Activated CD8-positive, alpha-beta memory T cell treated with anti-CD3 and anti-CD28 coated beads, Interleukin-2, amount 50 U/mL, for 4 hours (primary cell): ENCODE measurements at places on chromosomes 13 and 19.

DNA sequence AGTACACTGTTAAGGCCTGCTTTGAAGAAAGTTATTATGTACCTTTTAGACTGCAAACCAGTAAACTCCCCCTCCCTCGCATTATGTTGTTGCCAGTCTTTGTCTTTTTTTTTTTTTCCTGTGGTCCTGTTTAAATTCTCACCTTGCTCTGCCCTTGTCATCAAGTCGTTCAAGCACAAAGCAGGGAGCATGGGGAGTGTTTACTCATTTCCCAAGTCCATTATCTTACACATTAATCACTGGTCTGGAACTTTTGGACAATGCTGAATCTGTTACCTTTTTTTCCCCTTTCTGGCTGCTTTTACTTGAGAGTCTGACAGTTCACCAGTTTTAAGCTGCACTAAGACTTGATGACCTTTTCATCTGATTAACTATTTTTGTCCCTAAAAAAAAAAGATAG is 108.2 kb downstream of the DACH1 start:
- DNase-seq, result no peak

GRCh38 chr13:52599037-52599847 is 43.0 kb upstream of the HNRNPA1L2 start:
- no peak for DNase-seq

GRCh38 chr13:73292127-73292526 is 233.3 kb downstream of the KLF5 start:
- DNase-seq, result no peak

- no peak for DNase-seq
These were observed 9.2 kb downstream of the CCDC8 start for GRCh38 chr19:46404055-46404752.

- DNase-seq, result no peak
These were observed 476.2 kb downstream of the KLF12 start for GRCh38 chr13:73657821-73658540.

DNA sequence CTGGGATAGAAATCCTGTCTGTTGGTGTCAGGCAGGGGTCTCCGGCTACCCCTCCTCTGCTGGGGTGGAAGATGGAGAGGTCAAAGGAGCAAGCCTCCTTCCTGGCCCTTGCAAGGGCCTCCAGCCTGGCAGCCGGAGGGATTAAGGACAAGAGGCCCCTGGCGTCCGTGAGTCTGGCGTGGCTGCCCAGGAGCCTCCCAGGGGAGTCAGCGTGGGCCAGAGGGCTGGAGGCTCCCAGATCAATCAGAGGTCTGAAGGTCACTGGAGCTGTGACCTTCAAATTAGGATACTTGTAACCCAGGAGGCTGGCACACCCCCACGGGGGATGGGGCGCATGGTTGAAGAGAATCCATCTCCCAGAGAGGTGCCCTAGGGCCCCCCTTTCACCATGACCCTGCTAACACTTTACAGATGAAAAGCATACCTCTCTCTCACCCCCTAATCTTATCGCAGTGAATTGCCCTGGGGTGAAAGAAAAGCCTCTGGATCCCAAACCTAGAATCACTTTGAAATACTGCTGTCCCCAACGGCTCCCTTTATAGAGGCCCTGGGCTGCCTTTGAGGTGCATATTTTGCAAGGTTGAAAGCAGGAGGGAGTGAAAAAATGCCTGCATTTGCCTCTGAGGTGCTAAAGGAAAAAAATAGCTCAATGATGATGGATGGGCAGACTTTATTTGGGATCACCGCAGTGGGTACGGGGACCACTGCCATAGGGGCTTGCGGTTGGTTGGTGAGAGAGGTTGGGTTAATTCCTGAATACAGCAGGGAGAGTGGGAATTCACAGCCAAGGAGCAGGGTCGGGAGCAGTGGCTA is 44.9 kb upstream of the PEG3 start:
- DNase-seq, result no peak

DNA sequence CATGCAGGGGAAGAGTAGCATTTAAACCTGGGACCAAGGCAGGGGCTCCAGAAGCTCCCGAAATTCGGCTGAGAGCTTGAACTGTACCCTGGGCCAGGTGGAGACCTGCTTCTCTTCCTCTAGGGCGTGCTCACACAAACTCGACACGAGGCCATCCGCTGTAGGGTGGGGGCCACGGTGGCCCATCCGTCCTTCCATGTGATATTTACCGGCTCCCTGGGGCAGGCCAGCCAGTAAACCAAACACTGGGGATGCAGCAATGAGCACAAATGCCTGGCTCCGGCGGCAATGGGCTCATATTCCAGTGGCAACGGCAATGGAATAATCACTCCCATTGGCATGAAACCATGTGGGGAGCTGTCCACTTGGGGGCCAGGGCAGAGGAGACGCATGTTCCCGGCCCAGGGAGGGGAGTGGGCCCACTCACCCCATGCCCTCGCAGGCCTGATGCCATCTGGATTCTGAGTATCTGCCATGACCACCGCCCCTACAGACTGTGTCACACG is 10.8 kb downstream of the SH3GL1 start:
- DNase-seq, result no peak

- no peak for DNase-seq
These were observed 437 bp downstream of the HIPK4 start for GRCh38 chr19:40389404-40390083.

DNA sequence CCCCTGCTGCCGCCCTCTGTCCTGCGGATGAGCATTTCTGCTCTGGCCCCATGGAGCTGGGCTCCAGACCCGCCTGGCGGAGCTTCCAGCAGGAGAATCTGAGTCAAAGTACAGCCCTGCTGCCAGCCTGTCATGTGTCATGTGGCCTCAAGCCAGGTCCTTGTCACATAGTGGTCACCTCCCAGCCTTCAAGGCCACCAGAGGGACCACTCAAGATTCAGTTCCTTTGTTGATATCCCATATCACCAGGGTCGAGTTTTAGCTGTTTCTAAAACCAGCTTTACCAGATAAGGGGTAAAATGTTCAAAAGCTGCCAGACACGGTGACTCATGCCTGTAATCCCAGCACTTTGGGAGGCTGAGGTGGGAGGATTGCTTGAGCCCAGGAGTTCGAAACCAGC is 13.4 kb downstream of the THOP1 start:
- DNase-seq, result no peak
